ENCODE measurements at places on chromosomes 2 and 18.

GRCh38 chr2:241762321-241762932, 14.2 kb upstream of the GAL3ST2 start:
- no peak for DNase-seq

DNA sequence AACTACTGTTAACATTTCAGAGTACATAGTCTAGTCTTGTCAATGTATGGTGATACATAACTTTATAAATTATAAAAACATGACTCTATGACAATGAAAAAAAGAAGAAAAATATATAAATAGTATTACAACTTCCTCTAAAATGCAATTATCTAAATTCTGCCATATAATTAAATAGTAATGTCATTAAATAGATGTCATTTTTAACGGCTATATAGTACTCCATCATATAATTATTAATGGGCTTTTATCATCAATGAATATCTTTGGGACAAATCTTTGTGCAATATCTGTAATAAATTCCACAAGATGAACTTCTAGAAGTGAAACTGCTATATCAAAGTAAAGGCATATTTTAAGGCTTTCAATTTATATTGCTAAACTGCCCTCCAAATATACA, 24.8 kb downstream of the ATF2 start:
- DNase-seq: no peak

- peak; percentile 11 for DNase-seq
These were observed at the start of gene LYPD6B for GRCh38 chr2:149038442-149039212. TSS of gene LYPD6B (plus strand) at chr2:149038699. CDS start at chr2:149130949, 92,250 bp downstream.

DNA sequence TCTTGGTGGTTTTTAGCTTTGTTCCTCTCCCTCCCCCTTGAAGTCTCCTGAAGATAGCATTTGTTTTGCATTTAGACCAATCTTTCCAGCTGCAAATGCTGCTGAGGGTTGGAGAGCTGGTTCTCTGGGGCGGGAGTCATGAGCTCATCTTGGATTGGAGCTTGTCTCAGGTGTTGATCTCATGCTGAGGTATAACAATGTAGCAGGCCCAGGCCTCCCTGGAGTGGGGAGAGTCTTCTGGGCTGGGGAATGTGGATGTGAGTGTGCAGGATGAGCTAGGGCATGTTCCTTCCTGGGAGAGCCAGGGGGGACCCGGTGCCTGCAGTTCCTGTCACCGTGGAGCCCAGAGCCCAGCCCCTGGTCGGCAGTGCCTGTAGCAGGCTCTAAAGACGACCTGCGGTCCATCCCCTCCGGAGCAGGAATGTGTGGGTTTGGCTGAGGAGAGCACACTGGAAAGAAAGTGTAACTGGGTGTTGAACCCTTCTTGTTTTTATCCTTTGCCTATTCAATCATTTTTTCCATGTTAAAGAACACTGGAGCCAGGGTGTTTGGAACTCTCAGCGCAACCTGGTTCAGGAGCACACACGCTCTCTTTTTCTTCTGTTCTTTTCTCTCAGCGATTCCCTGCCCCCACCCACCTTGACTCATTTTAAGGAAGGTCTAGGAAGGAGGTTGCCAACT, 2.7 kb downstream of the ZNF532 start:
- DNase-seq: no peak

- DNase-seq: no peak
These were observed 117.3 kb upstream of the VWC2L start for GRCh38 chr2:214293593-214293992.

DNA sequence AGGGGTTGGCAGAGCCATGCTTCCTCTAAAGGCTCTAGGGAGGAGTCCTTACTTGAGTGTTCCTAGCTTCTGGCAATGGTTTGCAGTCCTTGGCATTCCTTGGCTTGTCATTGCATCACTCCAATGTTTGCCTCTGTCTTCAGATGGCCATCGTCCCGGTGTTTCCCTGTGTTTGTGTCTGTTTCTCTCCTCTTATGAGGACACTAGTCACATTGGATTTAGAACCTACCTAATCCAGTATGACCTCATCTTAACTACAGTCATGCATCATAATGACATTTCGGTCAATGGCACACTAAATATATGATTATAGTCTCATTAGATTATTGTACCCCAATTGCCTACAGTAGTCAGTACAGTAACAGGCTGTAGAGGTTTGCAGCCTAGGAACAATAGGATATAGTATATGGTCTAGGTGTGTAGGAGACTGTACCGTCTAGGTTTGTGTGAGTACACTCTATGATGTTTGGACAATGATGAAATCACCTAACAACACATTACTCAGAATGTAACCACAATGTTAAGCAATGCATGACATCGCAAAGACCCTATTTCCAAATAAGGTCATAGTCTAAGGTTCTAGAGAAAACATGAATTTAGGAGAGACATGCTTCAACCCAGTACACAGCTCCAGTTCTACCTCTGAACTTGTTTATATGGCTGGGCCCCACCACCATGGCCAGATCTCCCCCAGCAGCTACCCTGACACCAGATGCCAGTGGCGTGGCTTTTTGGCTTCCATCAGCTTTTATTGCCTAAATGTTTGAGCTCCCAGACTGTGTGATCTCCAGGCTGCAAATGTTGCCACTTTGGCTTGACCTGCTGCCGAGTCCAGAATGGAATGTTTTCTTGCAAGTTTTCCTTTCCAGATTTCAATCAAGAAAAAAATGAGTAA, 22.1 kb downstream of the SRD5A2 start:
- no peak for DNase-seq

GRCh38 chr2:146608490-146608889, 1236.3 kb upstream of the ACVR2A start:
- no peak for DNase-seq

DNA sequence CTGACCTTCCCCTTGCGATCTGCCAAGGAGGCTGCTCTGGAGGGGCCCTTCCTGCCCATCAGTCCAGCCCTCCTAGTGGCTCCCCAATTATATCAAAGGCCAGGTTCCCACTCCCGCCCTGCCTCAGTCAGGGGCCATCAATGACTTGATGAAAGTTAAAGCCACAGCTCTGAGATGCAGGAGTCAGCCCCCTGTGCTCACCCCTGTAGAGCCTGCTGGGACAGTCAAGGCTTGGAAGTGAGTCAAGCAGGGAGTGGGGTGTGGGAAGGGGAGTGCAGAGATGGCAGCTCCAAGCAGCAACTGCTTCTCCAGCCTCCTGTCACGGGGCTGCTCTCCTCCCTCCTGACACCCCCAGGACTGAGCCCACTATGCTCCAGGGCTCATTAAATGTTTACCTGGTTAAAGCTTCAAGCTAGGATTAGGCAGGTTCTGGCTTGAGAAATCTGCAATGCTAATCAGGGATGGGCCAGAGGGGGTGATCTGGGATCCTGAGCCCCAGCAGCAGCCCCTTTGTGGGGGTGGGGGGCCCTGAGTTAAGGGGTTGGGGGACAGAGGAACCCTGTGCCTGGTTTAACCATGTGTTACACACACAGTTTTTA, 42.7 kb upstream of the ALK start:
- DNase-seq: no peak

- DNase-seq: no peak
These were observed 59.9 kb downstream of the CRIM1 start for GRCh38 chr2:36415381-36416022.

- DNase-seq: no peak
These were observed 199.8 kb downstream of the ZFP36L2 start for GRCh38 chr2:43026426-43027096.

GRCh38 chr18:50716902-50717301, 102.9 kb downstream of the MRO start:
- no peak for DNase-seq

DNA sequence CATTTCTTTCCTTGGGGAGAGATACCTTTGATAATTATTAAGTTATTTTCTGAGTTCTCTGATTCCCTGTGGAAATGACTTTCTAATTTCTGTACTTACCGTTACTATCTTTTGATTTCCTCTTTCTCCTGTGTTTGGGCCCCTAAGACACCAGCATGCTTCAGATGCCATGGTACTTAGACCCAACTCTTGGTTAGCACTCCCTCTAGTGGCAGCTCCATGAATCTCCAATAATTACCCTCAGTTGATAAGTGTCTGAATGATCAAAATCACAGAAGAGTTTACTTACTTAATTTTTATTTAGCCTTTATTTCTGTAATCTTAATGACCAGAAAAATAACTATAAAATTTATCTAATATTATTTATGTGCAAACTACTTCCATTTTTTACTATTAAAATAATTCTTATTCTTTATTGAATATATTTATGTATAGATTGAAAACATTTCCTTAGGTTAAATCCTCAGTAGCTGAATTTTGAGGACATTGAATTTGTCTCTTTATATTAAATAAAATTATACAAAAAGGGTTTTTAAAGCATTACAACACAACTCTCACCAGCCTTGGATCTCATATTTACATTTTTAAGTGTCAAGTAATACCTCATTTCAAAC, 300.4 kb downstream of the KCNS3 start:
- DNase-seq: peak; percentile 24

DNA sequence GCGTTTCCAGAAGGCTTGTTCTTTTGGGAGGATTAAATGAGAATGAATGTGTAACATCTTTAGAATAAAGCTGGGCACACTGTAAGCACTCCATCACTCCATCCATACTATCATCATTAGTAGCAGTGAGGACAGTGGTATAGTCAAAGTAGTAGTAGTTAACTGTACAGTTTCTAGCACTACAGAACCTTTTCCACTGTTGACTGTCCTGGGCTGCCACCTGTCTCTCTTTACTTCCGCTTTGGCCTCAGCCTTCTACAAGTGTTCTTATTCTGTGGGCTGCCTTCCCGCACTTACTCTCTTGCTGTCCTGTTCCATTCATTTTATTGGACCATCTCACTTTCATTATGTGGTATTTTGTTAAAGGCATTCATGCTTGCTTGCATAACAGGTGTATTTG, 3.3 kb downstream of the SLC9A2 start:
- no peak for DNase-seq

DNA sequence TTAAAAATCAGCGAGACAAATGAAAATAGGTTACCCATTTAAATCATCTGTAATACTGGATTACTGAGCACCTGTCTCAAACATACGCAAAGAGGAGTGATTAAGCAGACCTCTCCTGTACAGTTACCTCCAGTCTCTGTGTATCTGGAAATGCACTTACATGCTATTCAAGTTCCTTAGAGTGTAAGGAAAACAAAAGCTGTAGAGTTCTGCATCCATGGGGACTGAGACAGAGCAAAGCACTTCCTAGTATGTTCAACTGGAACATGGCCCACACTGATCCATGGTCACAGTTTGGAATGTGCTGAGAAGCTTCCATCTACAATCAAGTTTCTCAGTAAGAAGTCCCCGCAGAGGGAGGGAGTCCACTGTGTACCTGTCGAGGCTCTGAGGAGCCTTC, 63.9 kb downstream of the PPP4R1 start:
- no peak for DNase-seq

GRCh38 chr2:5740053-5740452, 47.9 kb downstream of the SOX11 start:
- DNase-seq: no peak

GRCh38 chr2:216694826-216695217, 527 bp downstream of the IGFBP5 start:
- DNase-seq: no peak

- no peak for DNase-seq
These were observed 122.1 kb downstream of the TMEM17 start for GRCh38 chr2:62383846-62384245.

DNA sequence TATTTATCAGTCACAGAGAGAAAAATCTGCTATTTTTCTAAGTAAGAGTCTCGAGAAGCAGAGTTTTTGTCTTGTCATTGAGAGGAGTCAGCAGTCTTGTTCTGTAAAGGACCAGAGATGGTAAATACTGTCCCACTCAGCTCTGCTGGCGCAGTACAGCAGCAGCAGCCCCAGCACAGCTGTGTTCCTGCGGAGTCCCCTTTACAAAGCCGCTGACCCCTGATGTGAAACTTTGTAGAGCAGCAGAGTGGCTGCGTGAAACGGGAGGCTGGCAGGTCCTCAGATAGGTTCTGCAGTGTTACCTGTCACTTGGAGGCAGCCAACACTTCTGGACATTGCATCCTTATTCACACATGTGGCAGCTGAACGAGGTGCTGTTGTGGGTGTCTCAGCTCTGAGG, 45.2 kb downstream of the TMEM185B start:
- DNase-seq: no peak

- no peak for DNase-seq
These were observed 42.5 kb downstream of the MAP4K3 start for GRCh38 chr2:39394516-39394961.

GRCh38 chr2:227038550-227039189, 125.3 kb downstream of the COL4A4 start:
- no peak for DNase-seq

GRCh38 chr2:38260469-38260868, 116.6 kb downstream of the ATL2 start:
- DNase-seq: no peak

- DNase-seq: no peak
These were observed 48.9 kb upstream of the IL1R2 start for GRCh38 chr2:101942851-101943250.

- no peak for DNase-seq
These were observed 3.3 kb upstream of the NETO1 start for GRCh38 chr18:72871091-72871490.

Measured in NCI-H1105 (cell line).